ENCODE measurements at places on chromosomes 1 and 21.

DNA sequence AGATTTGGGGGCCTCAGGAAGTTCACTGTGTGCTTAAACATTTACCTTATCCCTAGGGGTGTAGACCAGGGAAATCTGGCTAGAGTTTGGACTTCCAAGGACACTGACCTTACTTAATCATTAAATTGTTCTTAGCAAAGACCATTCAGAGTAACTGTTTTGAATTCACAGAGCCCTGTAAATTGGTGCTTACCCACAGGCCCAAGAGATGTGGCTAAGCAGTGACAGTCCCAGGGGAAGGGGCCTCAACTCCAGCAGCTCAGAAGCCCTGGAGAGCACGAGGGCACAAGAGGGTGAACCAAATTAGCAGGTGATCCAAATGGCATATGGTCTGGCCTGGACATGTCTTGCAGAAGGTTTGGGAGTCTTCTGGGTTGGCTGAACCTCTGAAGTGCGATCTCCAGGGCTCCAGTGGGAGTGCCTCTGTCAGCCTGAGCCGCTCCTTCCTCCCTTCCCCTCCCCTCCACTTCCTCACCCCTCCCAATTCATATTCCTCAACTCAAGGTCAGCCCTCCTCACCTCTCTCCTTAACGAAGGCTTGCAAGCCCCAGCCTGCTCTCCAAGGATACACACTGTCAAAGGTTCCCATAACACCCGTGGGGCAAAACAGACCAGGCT, 4.3 kb downstream of the PAQR7 start:
- DNase-seq = no peak

DNA sequence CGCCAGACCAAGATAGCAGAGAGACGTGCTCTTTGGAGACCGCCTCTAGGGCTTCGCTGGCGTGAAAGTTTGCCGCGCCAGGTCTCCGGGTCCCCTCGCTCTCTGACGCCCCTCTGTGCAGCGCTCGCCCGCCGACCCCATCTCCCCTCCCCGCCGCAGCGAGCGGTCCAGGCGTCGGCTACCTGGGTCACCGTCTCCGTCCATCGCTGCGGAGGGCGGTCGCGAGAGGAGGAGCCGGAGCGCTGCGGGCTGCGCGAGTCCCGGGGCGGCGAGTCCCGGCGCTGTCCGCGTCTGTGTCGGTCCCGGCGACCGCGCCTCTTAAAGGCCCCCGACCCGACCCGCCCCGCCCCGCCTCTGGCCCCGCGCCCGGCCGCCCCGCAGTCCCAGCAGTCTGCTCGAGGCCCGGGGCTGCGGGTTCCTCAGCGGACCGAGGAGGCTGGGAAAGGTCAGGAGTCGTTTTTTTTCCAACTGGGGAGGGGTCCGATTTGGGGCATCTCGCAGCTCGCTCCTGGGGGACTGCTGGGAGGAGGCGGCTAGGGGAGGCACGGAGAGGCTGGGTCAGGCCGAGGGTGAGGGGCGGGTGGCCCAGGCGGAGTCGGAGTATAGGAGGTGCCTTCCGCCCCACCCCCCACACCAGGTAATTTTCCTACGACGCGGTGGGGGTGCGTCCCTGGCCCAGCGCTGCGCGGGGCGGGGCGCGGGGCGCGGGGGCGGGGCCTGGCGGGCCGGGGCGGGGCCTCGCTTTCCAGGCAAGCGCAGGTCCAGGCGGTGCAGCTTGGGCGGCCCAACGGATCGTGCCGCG, at the start of the genes FBXO2 and FBXO44:
Gene FBXO2 (minus strand): TSS at position 293 of the 802 bp plus-strand sequence. CDS start 89 bp downstream, at position 204.
Gene FBXO44 (plus strand): TSS at position 741 of the 802 bp plus-strand sequence. CDS start 959 bp downstream, outside the sequence.
- DNase-seq = peak; percentile 81

GRCh38 chr1:91501523-91501851, 836 bp downstream of the CDC7 start:
- DNase-seq = no peak

GRCh38 chr21:33608559-33608958, 20.1 kb upstream of the DONSON start:
- DNase-seq = no peak

DNA sequence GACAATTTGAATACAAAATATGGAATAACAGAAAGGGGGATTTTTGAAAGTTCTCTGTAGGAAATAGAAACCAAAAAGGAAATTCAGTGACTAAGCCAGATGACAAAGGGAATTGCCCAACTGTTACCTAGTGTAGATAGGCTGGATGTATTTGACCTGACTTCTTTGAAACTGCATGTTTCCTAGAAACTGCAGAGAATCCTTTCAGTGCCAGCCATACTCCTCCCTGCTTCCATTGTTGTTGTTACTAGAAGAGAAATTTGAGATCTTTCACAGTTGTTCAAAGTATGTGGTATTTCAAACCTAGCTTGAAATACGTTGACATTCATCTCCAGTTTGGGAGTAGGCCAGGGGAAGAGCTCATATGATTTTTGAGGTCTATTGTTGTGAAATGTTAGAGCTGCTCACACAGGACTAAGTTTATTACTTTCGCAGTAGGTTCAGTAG, 1.8 kb upstream of the GBP5 start:
- no peak for DNase-seq

DNA sequence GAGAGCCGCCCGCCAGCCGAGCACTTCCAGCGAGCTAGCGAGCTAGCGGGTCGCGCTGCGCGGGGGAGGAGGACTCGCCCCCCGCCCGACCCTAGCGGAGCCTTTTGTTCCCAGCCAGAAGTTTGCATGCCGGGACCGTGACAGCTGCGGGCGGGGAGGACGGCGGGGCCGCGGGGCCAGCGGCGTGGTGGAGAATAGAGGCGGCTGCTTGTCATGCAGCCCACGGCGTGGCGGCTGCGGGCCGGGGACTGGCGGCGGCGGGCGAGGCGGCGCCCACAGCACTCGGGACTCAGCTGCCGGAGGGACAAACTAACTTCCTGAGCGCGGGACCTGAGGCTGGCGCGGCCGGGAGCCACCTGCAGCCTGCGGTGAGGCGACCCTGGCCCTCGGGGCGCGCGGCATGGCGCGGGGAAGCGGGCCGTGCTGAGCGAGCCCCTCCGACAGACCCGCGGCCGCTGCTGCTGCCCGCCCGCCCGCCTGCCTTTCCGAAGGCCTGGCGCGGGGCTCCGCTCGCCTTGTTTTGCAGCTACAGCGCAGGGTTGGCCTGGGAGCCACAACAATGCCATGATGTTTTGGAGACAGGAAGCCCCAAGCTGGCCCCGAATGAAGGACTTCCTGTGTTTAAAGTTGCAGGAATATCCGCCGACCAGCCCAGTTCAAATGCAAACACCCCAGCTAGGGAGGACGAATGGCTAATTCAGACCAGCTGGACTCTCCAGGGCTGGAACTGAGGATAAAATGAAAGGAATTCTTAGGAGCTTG, 82.2 kb upstream of the BMP8A start:
- DNase-seq = no peak

- DNase-seq = no peak
Measured at GRCh38 chr1:110643879-110644472, 30.8 kb downstream of the KCNA3 start.

- DNase-seq = no peak
Measured at GRCh38 chr1:4931486-4931885, 277.1 kb downstream of the AJAP1 start.

- peak; percentile 94 for DNase-seq
Measured at GRCh38 chr1:161098210-161099068, at the start of gene KLHDC9. Gene KLHDC9 (plus strand): TSS chr1:161098361. CDS start chr1:161098536, 175 bp downstream.

DNA sequence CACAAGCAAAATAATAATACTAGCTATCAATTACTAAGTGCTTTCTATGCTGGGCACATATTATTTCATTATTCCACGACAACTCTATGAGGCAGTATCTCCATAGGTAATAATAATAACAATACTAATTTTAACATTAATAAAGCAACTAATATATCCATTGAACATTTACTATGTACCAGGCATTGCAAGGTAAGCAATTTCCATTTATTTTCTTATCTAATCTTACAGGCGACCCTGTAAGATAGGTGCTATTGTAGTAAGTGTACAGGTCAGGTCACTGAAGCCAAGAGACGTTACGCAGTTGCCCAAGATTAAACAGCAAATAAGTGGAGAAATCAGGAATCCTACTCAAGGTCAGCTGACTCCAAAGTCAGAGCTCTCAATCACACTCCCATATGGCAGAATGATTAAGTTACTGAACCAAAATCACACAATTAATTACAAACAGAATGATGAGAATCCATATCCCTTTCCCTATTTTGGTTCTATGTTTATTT, 198.4 kb downstream of the SLC45A1 start:
- no peak for DNase-seq

DNA sequence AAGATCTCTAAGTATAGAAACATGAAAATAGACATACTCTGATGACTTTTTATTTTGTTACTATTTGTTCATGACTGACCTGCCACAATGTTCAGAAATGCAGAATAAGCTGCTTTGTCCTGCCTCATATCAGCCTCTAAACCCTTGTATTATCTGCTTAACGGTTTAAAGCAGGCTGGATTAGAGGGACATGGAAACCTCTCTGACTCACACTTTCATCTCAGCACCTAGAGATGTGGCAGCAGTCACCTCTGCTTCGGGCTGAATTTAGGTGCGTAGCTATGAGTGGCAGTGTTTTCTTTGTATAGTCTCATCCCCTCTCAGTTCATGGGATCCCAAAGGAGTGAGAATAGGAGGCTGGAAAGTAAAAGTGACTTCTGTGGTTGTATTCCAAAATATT, 255.4 kb downstream of the RGS7 start:
- no peak for DNase-seq

- peak; percentile 27 for DNase-seq
Measured at GRCh38 chr1:155177192-155177917, 3.7 kb downstream of the TRIM46 start.

DNA sequence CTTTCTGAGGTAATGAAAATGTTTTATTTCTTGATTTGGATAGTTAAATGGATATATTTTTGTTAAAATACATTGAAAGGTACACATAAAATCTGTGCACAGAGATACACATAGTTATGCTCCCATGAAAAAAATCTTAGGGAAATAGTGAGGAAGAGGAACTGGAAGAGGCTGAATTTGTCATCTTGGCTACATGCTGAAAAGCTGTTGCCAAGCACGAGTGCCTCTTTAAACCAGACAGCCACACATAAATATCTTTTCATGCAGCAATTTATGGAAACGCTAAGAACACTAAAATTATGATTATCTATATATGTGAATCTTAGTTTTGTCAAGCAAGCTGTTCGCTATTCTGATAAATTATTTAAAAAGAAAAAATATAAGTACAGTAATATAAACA, 12.8 kb upstream of the ADAR start:
- DNase-seq = no peak

DNA sequence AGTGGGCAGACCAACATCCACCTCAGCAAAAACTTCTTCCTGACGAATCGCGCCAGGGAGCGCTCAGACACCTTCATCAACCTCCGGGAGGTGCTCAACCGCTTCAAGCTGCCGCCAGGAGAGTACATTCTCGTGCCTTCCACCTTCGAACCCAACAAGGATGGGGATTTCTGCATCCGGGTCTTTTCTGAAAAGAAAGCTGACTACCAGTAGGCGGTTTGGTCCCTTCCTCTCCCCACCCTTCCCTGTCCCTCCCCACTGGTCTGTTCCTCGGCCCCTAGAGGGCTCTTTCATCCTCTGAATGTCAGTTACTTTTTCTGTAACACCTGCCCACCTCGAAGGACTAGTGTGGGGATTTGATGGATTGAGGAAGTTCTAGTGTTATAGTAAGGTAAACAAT, 46.9 kb downstream of the CAPN2 start:
- no peak for DNase-seq

- DNase-seq = no peak
Measured at GRCh38 chr1:943545-944340, 15.3 kb downstream of the NOC2L start.

GRCh38 chr1:215453440-215453839, 113.7 kb upstream of the KCTD3 start:
- no peak for DNase-seq

DNA sequence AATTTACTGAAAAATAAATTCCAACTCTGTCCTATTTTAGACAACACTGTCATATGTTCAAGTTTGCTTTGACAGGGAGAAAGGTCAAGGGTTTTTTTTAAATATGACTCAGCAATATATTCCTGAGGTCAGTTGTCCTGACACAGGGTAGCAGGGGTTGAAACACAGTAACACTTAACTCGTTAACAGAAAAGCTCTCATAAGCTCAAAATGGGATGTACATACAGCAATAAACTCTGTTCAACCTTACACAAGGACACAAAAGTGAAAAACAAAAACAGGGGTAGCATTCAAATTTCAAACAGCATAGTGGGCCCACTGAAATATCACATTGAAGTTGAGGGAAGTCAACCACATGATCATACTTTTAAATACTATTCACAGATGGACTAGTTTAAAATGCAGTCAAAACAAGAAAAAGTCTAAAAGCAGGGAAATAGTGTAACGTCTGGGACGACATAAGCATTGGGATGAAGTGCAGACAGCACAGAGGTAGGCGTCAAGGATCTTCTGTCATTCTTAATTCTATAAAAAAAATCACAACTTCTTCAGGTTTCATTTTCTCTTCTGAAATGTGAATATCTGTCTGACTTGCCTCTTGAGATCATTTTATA, 89.9 kb downstream of the SLC44A5 start:
- no peak for DNase-seq

GRCh38 chr1:209855006-209855405, 27.2 kb downstream of the UTP25 start:
- DNase-seq = no peak

- no peak for DNase-seq
Measured at GRCh38 chr1:145906954-145907753, 2.7 kb downstream of the ITGA10 start.

GRCh38 chr21:15061279-15061678, 3.5 kb downstream of the NRIP1 start:
- no peak for DNase-seq

DNA sequence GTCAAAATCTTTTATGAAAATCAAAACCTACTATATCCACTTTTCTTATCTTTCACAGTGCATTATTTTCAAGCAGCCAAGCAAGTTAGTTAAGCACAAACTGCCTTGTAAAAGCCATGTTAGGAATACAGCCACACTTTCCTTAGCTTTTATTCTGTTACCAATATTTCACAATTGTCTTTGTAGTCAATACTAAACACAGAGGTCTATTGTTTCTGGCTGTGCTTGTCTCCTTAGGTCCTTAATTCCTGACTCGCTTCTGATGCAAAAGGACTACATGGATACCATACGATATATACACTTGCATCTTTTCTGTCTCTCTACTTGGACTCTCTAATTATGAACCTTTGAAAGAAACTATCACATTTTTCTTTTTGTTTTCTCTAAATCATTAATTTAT, 331.8 kb downstream of the NEGR1 start:
- DNase-seq = no peak

DNA sequence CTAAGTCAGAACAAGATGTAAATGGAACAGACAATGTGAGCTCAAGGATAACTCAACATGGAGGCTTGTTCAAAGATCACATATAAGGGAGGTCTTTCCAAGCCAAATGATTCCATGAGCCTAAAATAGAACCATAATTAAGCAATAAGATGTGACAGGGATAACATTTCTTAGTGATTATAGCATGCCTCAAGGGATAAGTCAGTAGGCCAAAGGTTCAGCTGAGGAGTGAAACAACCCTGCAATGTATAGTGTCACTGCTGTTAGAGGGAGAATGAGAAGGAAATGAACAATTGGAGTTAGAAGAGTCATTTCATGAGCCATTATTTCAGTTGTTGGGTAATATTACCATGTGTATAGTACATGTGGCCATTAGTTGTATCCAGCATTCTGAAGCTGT, 25.0 kb downstream of the GORAB start:
- no peak for DNase-seq
